ENCODE measurements at places on chromosomes 7 and 10.
A peak's percentile ranks its signal among the peaks of the same experiment; 100 is the strongest.

GRCh38 chr7:69653806-69654205 lies 55.5 kb downstream of the AUTS2 start:
- no peak for DNase-seq

- DNase-seq: no peak
These were observed 1.3 kb downstream of the ZNF503 start for GRCh38 chr10:75400163-75400770.

DNA sequence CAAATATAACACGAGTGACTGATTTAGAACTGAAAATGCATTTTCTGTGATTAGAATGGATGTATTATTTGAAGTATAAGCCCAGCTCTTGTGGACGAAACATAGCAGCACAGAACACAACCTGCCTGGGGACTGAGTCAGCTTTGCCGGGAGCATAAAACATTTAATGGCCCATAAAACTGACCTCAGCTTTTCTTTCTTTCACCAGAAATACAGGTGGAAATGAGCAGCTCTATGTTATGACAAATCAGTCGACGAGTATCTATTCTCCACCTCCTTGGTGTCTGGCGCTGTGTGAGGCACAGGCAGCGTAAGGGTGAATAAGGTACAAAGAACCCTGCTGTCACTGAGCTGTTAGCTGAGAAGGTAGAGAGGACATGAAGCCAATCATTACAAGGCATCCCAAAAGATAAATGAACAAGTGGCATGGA lies 471.6 kb upstream of the AKR1E2 start:
- DNase-seq: peak; percentile 80

GRCh38 chr10:129825221-129825620 lies 138.9 kb downstream of the EBF3 start:
- no peak for DNase-seq

DNA sequence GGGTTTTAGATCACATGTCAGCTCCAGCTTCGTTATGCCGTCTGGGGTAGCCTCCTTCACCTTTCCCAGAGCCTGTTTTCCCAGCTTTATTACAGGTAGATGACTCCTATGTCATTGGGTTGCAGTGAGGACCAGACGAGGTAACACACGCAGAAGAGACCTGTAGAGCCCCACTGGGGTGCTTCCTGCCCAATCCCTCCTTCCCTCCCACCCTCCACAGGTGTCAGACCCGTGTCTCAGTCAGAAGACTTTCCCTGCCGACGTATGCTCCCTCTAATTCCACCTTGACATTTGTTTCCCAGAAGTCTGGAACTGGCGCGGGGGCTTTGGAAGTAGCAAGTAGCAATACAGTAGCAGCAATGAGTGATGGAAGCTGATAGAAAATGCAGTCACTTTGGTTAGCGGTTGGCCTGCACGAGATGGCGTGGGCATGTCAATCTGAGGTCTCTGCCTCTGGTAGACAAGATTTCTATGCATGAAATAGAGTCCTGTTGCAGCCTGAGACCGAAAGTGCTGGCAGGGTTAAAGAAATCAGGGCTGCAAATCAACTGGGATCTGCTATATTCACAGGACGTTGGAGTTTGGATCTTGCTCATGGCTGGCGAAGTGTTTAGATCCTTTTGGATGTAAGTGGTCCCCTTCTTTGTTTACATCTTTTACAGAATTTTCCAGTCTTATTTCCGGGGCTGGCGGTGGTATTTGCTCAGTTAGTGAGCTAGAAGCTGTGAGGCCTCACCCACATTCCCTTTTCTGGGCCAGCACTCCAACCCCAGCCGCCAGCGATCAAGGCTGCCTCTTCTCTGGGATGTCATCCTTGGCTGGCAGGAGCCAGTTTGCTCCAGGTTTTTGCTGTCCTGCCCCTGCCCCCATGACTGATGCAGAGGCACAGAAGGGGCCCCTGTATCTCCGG lies 78.3 kb upstream of the KMT2C start:
- DNase-seq: no peak

GRCh38 chr7:118080947-118081346 lies 103.0 kb upstream of the LSM8 start:
- DNase-seq: no peak

- no peak for DNase-seq
These were observed 103.0 kb downstream of the TCF7L2 start for GRCh38 chr10:113053091-113053490.

Measured in HFFc6 (cell line).